ENCODE measurements at places on chromosomes 6 and 20. TPM values are rescaled to one million over a fixed set of nuclear protein-coding genes. Genes with fewer than 3 reads are reported as not detected.

The BPIFB2 gene
- total RNA-seq, result not detected

The PTK7 gene
- 90.3 TPM for total RNA-seq

The PCMTD2 gene
- 17.2 TPM for total RNA-seq

The CAP2 gene
- 5.6 TPM for total RNA-seq

The F13A1 gene
- total RNA-seq, result not detected

The RFX6 gene
- not detected for total RNA-seq

The EYA4 gene
- total RNA-seq, result not detected

The SRMS gene
- 0.11 TPM for total RNA-seq

The SCRT2 gene
- total RNA-seq, result not detected

The NSFL1C gene
- total RNA-seq, result 60.8 TPM

The ATRN gene
- total RNA-seq, result 24.4 TPM

The TRERF1 gene
- 10.9 TPM for total RNA-seq

The RMND1 gene
- 19.0 TPM for total RNA-seq

The ELOVL2 gene
- 0.18 TPM for total RNA-seq

The NFS1 gene
- total RNA-seq, result 33.0 TPM

The PET117 gene
- 15.8 TPM for total RNA-seq

The GPR6 gene
- total RNA-seq, result not detected

The KHDC1L gene
- 0.21 TPM for total RNA-seq

The CCDC28A gene
- 9.9 TPM for total RNA-seq

The OLIG3 gene
- not detected for total RNA-seq

The MRPS26 gene
- total RNA-seq, result 81.4 TPM

The TTBK1 gene
- 0.03 TPM for total RNA-seq

The VSX1 gene
- not detected for total RNA-seq

The ANGPT4 gene
- not detected for total RNA-seq

The TBXT gene
- not detected for total RNA-seq

The BMP2 gene
- 8.2 TPM for total RNA-seq

The SMPD2 gene
- total RNA-seq, result 12.7 TPM

The CDYL gene
- 38.4 TPM for total RNA-seq

The SPATS1 gene
- total RNA-seq, result not detected

The TDRD6 gene
- 0.03 TPM for total RNA-seq

The TNF gene
- 10.5 TPM for total RNA-seq

The KCNK15 gene
- not detected for total RNA-seq

The LY6G6C gene
- total RNA-seq, result not detected

The C20orf204 gene
- 0.18 TPM for total RNA-seq

The ARMC2 gene
- 3.0 TPM for total RNA-seq

The FAM209B gene
- 0.71 TPM for total RNA-seq

The LATS1 gene
- total RNA-seq, result 19.4 TPM

The LBP gene
- total RNA-seq, result not detected

The KCNK16 gene
- not detected for total RNA-seq

The CDH26 gene
- total RNA-seq, result 1.2 TPM

The CLPSL2 gene
- not detected for total RNA-seq
